A549 treated with DMSO at 1 μM for 4 hours (cell line): ENCODE measurements at places on chromosomes 3 and 15. TPM values are rescaled to one million over a fixed set of nuclear protein-coding genes. Genes with fewer than 3 reads are reported as not detected.

GPR149 gene
- not detected in 5 replicates for total RNA-seq

ISLR gene
- 0.15 to 0.41 TPM (median 0.25 TPM) in 5 replicates for total RNA-seq

SELENOK gene
- total RNA-seq, result 19.7 to 37.0 TPM (median 24.5 TPM) in 5 replicates

TMEM207 gene
- total RNA-seq, result not detected in 5 replicates

CCDC12 gene
- total RNA-seq, result 46.6 to 86.7 TPM (median 52.3 TPM) in 5 replicates

TMF1 gene
- total RNA-seq, result 12.7 to 18.5 TPM (median 17.2 TPM) in 5 replicates
